Stimulated activated CD8-positive, alpha-beta memory T cell treated with anti-CD3 and anti-CD28 coated beads, Interleukin-4, amount 100 ng/mL, for 4 hours (primary cell): ENCODE measurements at places on chromosomes 1 and 21.

DNA sequence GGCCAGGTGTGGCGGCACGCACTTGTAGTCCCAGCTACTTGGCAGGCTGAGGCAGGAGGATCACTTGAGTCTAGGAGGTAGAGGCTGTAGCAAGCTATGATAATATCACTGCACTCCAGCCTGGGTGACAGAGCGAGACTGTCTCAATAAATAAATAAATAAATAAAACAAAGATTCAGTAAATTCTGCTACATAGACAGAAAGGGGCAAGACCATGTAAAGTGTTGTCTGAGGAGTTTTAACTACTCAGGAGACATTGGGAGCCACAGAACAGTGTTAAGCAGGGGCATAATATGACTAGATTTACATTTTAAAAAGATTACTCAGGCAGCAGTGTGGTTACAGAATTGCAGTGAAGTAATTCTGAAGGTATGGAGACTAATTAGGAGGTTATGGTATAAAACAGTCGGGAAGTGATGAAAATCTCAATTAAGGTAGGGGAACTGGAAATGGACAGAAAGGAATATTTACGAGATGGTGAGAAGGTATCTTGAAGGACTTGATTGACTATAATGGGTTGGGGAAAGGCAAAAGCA is 94.7 kb downstream of the ATP1B1 start:
- no peak for DNase-seq

GRCh38 chr1:98849969-98850636 is 154.6 kb downstream of the PLPPR5 start:
- no peak for DNase-seq

DNA sequence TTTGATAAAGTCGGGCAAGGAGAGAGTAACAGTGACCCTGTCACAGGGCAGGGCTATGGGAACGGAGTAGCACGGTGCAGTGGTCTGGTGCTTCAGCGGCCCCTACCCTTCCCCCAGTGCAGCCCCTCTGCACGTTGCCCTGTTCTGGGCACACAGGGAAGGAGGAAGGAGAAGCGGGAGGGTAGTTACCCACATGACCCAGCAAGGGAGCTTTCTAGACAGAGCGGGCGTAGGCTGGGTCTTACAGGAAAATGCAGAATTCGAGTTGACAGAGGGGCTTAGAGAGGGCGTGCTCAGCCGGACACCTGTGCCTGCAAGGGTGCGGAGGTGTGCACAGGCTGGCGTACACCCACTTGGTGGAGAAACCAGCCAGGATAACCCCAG is 341.2 kb downstream of the NPHP4 start:
- no peak for DNase-seq

DNA sequence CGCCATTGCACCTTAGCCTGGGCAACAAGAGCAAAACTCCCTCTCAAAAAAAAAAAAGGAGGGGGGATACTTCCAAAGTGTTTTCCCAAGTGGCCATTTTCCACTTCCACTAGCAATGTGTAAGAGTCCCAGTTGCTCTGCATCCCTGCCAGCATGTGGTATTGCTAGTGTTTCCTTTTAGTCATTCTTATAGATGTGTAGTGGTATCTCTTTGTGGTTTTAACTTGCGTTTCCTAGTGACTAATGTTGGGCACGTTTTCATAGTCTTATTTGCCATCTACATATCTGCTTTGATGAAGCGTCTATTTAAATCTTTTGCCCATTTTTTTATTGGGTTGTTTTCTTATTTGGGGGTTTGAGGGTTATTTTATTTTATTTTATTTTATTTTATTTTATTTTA is 31.1 kb downstream of the INAVA start:
- DNase-seq: no peak

GRCh38 chr1:204885288-204885711 is 14.6 kb downstream of the NFASC start:
- DNase-seq: no peak

GRCh38 chr1:198455966-198456365 is 84.5 kb downstream of the ATP6V1G3 start:
- no peak for DNase-seq

DNA sequence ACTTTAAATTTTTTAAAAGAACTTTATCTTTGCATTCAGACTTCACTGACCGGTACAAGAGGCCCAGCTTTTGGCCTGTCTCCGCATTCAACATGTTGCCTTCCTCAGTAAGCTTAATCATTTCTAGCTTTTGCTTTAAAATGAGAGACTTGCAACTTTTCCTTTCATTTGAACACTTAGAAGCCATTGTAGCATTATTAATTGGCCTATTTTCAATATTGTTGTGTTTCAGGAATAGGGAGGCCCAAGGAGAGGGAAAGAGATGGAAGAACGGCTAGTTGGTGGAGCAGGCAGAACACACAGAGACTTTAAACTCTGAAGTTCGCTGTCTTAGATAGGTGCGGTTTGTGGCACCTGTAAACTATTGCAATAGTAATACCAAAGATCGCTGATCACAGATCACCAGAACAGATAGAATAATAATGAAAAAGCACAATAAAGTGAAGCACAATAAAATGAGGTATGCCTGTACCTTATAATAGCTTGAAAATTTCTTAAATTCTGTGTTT is 31.4 kb downstream of the RABGAP1L start:
- no peak for DNase-seq

DNA sequence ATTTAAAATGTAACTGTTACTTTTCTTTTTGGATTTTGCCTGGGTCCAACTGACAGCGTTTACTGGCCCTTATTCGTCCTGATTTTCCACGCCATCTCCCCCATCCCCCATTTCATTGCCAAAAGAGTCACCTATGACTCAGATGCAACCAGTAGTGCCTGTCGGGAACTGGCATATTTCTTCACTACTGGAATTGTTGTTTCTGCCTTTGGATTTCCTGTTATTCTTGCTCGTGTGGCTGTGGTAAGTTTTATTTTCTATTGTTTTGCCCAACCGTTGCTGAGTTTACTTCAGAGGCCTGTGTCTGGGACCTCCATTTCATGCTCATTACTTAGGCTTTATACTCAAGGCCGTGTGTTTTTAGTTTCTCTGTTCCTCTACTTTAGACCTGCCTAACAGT is 9.3 kb downstream of the LEPR start:
- no peak for DNase-seq

- DNase-seq: no peak
Observed at GRCh38 chr1:4963251-4963650, 308.8 kb downstream of the AJAP1 start.

DNA sequence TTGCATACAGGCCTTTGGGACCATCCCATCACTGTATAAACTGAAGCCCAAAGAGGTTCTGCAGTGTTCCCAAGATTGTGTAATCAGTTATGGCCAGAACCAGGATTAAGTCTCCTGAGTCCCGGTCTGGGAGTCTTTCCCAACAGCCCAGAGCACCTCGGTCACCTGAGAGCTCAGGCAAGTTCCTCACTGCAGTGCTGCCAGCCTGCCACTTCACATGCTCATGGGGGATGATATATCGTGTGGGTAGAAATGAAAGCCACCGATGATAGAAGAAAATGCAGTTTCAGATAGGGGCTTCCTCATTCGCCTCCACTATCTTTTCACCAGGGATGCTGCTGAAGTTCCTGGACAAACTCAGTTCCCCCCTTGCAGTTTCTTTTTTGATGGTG is 30.4 kb downstream of the FHAD1 start:
- DNase-seq: no peak

- no peak for DNase-seq
Observed at GRCh38 chr1:238961790-238962189, 424.6 kb upstream of the CHRM3 start.

GRCh38 chr21:31340942-31341487 is 3.0 kb downstream of the TIAM1 start:
- no peak for DNase-seq

GRCh38 chr1:58879464-58879863 is 95.6 kb upstream of the JUN start:
- no peak for DNase-seq

- DNase-seq: no peak
Observed at GRCh38 chr1:7290971-7291970, 479.8 kb upstream of the VAMP3 start.

DNA sequence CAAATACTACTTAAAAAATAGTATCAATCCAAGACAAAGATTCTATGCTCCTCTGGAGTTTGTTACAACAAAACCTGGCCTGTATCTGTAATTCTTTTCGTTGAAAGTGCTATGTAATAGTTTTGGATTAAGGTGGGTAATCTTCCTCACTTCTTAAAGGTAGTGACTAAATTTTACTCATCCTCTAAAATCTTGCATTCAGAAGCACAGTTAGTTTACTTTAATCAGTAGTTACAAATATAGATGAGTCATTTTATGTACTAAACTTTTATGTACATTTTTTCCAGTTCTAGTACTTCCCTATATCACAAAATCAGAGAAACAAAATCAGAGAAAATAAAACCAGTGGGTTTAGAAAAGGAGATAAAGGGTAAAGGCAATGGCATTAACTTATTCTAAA is 51.3 kb downstream of the ZNHIT6 start:
- no peak for DNase-seq

- no peak for DNase-seq
Observed at GRCh38 chr1:55443175-55443915, 228.2 kb upstream of the USP24 start.

DNA sequence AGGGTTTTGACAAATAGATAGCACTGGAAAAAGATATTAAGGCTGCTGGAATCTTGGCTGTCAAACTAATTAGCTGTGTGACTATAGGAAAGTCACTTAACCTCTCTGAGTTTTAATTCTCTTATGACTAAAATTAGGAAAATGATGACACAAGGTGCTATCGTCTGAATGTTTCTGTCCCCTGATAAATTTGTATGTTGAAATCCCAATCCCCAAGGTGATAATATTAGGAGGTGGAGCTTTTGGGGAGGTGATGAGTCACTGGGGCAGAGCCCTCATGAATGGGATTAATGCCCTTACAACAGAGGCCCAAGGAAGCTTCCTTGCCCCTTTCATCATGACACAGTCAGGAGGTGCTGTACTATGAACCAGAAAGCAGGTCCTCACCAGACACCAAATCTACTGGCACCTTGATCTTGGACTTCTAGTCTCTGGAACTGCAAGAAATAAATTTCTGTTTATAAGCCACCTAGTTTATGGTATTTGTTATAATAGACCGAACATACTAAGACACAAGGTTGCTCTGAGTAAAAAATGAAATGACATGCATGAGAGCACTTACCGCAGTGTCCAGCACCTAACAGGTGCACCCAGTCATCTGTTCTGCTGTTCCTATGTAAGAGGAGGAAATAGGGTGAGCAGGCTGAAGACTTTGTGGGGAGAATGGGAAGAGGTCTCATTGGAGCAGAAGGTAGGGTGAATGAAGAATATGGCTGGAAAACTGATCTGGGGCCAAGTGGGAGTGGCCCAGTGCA is 26.3 kb upstream of the DISP1 start:
- no peak for DNase-seq

GRCh38 chr1:148383966-148384365 is 99.1 kb downstream of the PPIAL4G start:
- no peak for DNase-seq

- DNase-seq: no peak
Observed at GRCh38 chr1:41767534-41768525, 150.9 kb downstream of the HIVEP3 start.

- DNase-seq: no peak
Observed at GRCh38 chr1:25668931-25669573, 52.5 kb downstream of the MAN1C1 start.

DNA sequence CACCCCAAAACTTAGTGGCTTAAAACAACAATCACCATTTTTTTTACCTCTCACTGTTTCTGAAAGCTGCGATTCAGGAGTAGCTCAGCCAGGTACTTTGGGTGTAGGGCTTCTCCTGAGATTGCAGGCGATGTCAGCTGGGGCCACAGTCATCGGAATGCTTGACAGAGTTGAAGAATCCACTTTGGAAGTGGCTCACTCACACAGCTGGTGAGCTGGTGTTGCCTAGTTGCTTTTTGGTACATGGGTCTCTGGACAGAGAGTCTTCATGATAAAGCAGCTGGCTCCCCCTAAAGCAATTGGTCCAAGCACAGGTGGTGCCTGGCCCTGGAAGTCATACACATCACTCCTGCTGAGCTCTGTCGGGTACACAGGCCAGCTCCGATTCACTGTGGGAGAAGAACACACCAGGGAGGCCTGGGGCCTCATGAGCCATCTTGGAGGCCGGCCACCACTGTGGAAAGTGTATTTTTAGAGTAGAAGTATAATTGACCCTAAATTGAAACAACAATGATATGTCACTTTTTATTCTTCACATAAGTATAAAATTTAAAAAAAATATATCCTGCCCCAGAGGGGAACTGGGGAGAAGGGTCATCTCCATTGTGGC is 75.2 kb upstream of the GALNT2 start:
- DNase-seq: no peak

DNA sequence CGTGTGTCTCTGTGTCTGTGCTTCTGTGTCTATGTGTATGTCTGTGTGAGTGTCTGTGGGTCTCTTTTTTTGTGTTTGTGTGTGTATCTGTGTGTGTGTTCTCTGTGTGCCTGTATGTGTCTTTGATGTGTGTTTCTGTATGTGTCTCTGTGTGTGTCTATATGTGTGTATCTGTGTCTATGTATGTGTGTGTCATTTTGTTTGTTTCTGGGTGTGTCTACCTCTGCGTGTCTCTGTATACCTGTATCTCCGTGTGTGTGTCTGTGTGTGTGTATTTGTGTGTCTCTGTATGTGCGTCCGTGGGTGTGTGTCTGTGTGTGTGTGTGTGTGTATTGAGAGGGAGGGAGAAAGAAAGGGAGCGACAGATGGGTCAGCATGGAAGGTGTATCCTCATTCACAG is 106.3 kb upstream of the TRABD2B start:
- DNase-seq: no peak

GRCh38 chr1:2127187-2128145 is 67.1 kb downstream of the FAAP20 start:
- DNase-seq: no peak

DNA sequence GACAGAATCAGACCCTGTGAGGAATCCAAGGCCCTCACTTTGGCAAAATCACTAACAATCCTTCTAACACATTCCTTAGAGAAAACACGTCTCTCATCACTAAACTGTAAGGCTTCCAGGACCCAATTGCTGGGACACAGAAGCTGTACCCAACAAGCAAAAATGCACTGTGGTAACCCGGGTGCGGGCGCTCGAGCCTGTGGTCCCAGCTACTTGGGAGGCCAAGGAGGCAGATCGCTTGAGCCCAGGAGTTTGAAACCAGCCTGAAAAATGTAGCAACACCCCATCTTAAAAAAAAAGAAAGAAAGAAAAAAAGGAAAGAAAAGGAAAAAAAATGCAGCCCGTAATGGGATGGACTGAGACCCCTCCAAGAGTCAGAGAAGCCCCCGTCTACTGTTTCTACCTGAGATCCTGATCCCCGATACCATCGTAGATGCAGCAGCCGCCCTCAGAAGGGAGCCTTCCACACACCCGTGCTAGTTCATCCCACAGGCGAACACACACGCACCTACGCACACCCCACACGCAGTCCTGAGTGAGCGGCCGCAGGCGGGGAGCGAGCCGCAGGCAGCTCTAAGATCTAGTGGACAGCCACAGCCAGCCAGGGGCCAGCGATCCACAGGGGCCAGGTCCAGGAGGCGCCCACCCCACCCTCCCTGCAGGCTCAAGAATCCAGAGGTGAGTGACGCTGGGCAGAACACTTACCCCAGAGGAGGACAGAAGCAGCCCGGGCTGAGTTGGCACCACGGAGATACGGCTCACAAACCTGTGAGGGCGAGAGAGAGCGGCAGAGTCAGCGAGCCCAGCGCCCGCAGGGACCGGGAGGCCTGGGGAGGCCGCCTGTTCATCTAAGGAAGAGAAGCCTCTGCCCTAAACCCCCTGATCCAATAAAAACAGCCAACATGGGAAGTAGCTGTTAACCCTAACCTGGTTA is 20.1 kb downstream of the WDR4 start:
- DNase-seq: no peak

GRCh38 chr1:116879478-116880133 is 30.1 kb upstream of the PTGFRN start:
- DNase-seq: no peak
